SJCRH30 (cell line): ENCODE measurements at places on chromosomes 13 and 19.

- H3K27ac ChIP-seq, result no peak overlapping the region
- H3K4me3 ChIP-seq, result no peak overlapping the region
- no peak for DNase-seq
- no peaks in the 10 kb centered on the region for H3K4me1 ChIP-seq
- no peaks in the 10 kb centered on the region for H3K27me3 ChIP-seq
- H3K36me3 ChIP-seq, result no peaks in the 10 kb centered on the region
Observed at GRCh38 chr13:49802426-49802825, 9.9 kb upstream of the KPNA3 start.

DNA sequence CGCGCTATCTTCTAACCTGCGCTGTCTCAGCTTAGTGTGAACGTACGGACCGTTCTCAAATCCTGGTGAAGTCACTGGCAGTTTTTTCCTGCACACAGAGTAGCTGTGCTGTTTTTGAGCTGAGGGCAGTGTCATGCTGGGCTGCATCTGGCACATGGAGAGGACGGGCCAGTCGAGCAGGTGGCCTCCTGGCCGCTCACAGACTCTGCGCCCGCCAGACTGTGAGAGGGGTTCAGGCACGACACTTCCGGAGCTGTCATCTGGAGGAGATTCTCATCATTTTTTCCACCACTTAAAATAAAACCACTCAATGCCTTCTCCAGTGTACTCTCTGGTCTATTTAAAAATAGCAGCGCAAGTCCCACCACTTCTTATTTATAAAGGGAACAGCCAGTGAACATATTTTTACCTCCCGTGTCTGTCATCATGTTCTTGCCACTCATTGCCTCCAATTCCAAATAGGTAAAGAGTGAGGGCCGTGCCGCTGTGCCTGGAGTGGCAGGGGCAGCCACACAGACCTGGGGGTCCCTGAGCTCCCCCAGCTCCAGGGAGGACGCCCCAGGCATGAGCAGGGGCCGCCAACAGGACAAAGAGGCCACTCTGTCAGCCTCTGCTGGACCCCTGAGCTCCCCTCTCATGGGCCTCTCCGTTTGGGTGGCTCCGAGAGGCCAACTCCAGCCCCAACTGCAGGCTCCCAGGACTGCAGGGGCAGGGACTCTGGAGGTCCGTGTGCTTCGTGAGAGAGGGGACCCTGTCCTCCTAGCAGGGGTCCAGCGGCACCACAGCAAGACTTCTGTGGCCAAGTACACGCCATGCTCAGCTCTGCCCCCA is 36.9 kb upstream of the GRTP1 start:
- no peak for DNase-seq
- H3K27me3 ChIP-seq, result no peaks in the 10 kb centered on the region
- H3K27ac ChIP-seq, result no peak overlapping the region
- no peaks in the 10 kb centered on the region for H3K36me3 ChIP-seq
- H3K4me3 ChIP-seq, result no peak overlapping the region

DNA sequence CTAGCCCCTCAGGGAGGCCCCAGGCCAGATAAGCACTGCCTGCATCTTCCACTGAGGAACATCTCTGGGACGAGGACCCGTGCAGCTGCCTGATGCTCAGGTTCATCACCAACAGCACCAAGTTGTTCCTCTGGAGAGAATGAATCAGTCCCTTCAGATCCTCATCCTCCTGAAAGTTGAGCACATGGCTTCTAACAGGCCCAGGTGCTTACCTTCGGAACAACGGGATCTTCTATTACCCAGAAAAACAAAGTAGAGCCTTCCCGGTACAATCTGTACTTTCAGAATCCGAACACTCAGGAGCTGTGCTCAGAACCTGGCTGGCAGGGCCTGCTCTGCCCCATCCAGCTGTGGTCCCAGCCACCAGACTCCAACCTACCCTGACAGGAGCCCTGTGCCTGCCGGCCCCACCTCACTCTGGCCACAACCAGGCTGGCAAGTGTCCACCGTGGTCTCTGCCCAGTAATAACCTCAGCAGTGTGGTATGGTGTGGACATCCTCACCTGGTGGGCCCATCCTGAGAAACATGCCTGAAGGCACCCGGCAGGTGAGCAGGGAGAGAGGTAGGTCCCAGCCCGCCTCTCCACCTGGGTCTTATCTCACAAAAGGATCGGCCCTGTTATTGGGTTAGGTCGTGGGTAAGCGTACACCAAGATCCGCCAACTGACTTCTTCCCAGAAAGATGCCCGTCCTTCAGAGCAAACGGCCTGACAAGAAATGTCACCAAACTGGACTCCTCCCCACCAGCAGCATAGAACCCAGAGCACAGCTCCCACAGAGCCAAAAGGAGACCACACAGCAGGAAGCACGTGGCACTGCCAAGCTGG is 34.1 kb downstream of the ELL start:
- DNase-seq, result no peak
- no peaks in the 10 kb centered on the region for H3K36me3 ChIP-seq
- H3K27me3 ChIP-seq, result no peaks in the 10 kb centered on the region
- H3K27ac ChIP-seq, result no peak overlapping the region
- H3K4me1 ChIP-seq, result peaks cover 9% of the 10 kb centered on the region
- H3K4me3 ChIP-seq, result no peak overlapping the region

DNA sequence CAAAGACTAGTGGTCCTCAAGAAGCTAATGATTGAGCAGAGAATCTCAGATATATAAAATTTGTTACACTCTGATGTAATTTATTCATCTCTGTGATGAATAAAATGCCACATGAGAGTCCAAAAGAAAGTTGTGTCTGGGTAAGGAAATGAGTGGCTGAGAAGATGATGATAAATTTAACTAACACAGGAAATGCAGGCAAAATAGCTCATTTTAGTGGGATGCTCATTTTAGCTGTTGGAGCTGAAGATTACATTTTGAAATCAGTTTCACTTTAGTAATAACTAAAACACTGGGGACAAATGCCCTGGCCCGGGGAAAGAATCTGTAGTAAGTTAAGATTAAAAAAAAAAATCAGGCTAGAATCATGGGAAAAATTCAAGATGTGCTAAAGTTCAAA is 35.2 kb downstream of the SPRY2 start:
- no peaks in the 10 kb centered on the region for H3K36me3 ChIP-seq
- H3K27me3 ChIP-seq, result no peaks in the 10 kb centered on the region
- no peak overlapping the region for H3K27ac ChIP-seq
- DNase-seq, result no peak
- H3K4me3 ChIP-seq, result no peak overlapping the region
- H3K4me1 ChIP-seq, result no peaks in the 10 kb centered on the region

DNA sequence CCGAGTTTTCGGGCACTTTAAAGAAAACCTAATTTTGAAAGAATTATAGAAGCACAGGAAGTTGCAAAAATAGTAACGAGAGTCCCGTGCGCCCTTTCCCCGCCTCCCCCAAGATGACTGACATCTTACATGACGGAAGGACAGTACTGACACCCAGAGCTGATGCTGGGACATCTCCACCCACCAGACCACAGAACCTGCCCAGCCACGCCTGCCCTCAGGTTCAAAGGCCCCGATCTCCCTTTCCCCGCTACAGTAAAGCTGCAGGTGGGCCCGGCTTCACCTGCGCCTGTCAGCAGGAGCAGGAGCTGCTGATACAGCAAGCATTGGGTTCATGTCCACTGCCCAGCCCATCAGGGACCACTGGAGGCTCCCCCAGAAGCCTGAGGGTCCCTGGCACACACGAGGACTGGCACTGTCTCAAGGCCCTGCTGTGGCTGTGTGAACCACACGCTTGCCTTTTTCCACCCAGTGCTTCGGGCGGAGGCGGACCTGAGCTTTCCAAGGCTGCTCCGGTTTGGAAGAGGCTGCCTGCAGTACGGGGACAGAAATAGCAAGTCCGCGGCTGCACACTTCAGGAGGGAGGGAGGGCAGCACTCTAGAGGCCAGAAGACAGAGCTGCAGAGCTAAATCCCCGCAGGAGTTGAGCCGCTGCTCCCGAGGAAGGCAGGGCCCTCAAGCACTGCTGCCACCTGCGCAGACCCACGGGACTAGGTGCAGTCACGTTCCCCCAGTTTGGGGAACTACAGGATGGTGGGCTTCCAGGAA is 8.7 kb downstream of the MAP2K2 start:
- no peak for DNase-seq
- H3K4me1 ChIP-seq, result no peaks in the 10 kb centered on the region
- no peak overlapping the region for H3K27ac ChIP-seq
- H3K4me3 ChIP-seq, result no peak overlapping the region
